ENCODE measurements at places on chromosomes 6 and 20. TPM values are rescaled to one million over a fixed set of nuclear protein-coding genes. Genes with fewer than 3 reads are reported as not detected.

Gene BPIFA2
- total RNA-seq = not detected

DNA sequence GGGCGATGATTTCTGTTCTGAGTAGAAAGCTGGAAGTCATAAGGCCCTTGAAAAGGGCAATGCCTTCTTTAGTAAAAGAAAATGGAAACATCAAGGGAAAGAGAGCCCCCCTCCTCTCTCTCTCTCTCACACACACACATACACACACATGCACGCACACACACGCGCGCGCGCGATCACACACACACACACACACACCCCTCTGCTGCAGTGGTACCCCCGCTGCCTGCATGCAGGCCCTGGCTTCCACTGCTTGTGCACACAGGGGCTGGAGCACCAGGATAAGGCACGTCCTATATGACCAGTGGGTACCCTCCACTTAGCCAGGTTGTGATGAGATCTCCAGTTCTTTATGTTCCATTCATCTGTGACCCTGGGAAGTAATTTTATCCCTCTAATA is 300.9 kb downstream of the SLC35F1 start:
- no peak for DNase-seq

DNA sequence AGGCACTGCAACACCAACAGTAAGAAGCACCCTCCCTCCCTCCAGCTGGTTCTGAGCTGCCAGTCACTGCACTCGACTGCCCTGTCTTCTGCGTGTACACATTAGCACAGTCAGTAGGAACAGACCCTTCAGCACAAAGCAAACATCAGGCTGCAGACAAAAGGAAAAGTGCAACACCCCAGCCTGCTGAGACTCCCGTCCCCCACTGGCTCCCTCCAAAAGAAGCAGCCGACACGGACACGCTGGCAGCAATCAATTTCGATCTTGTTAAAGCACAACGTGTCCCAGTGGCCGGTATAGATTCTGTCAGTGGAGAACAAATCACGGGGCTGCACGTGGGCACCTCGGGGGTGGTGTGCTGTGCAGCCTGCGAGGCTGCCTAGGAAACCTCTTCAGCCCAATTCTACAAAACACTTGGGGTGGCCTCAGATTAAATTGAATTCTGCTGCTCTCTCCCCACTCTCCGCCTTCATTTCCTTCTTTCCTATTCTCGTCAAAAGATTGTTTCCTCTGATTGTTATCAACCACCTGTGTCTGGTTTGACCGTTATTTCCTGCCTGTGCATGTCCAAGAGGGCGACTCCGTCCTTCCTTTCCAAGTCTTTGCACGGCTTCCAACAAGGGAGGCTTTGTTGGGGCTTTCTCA is 38.7 kb downstream of the TRAF3IP2 start:
- DNase-seq = no peak

- DNase-seq = no peak
These were observed 64.5 kb downstream of the AKAP7 start for GRCh38 chr6:131199568-131200272.

DNA sequence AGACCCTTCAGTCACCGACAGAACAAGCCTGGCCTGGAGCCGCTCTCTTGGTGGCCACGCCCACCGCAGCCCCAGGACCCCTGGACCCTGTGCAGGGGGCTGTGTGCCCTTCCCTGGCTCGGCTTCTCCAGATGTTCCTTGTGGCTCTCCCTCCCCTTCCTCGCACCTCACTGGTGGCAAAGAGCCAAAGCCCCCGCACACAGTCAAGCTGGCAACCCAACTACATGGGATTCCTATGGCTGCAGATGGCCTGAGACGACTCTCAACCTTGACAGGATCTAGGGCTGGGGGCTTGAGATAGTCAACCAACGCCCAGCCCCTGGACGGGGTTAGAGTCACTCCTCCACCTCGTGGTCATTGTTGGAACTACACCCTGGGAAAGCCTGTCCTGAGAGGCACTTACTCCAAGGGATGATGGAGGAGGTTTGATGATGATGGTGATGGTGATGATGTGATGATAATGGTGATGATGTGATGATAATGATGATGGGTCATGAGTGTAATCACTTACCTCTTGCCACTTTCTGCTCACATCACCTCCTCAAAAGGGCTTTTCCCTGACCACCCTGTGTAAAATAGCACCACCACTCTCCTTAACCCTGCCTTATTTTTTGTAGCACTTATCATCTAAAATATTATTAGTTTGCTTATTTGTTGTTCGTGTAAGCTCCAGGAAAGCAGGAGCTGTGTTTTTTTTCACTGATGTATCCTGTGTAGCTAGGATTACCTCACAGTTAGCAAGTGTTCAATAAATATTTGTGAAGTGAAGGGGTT is 278.4 kb downstream of the LRFN2 start:
- no peak for DNase-seq

GRCh38 chr20:47272893-47273590 is 83.5 kb downstream of the ZMYND8 start:
- DNase-seq = no peak

GRCh38 chr20:39935901-39936300 is 753.1 kb downstream of the MAFB start:
- DNase-seq = no peak

- DNase-seq = no peak
These were observed 195.7 kb upstream of the SASH1 start for GRCh38 chr6:148146717-148147462.

GRCh38 chr20:23653400-23653938 is 15.7 kb upstream of the CST3 start:
- DNase-seq = no peak

All from mesenteric fat pad (tissue), 1 donor.